Right cardiac atrium (tissue), 5 donors: ENCODE measurements at places on chromosomes 13 and 19. TPM values are rescaled to one million over a fixed set of nuclear protein-coding genes. Genes with fewer than 3 reads are reported as not detected.

The RFPL4A gene
- polyA plus RNA-seq = not detected

The KLK12 gene
- not detected for polyA plus RNA-seq

The CGB1 gene
- polyA plus RNA-seq = not detected

The PCDH9 gene
- polyA plus RNA-seq = 5.1 TPM

The ATP4A gene
- polyA plus RNA-seq = not detected

The ANGPTL8 gene
- polyA plus RNA-seq = 4.8 TPM
